SW 1271 (cell line): ENCODE measurements at places on chromosomes 5 and 9.

GRCh38 chr9:68979538-68980314 lies 34.2 kb downstream of the PRKACG start:
- DNase-seq, result no peak

DNA sequence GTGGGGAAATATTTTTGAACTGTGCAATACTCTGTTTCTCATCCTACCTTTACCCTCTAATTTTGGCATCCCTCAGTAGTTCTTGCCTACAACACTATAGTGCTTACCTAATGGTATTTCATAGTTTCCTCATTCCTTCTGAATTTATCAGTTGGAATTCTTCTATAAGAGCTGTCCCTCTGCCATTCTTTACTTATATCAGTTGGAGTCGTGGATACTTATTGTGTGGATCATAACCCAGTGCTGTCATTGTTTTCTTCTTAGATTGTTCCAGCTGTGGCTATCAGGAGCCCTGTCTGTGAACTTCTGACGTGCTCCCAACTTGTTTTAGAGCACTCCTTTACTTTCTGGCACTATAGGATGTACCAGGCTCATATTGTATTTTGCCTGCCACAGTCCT lies 146.1 kb upstream of the OTULINL start:
- no peak for DNase-seq

DNA sequence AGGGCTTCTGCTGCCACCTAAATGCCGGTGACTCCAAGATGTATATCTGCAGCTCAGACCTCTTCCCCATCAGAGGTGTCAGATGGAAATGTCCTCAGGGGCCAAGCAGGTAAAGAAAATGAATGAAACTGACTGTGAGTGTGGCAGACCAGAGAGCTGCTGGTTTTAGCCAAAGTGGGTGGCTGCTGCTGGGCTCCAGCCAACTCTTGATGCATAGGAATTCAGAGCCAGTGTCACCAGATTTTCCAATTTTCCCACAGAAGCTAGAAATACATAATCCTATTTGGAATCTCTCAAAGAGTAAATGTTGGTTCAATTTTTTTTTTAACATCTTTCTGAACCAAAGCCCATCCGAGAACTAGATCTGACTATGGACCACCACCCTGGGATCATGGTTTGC lies 161.2 kb upstream of the SPRY4 start:
- DNase-seq, result no peak

GRCh38 chr5:139180850-139181249 lies 17.3 kb downstream of the SIL1 start:
- DNase-seq, result no peak

DNA sequence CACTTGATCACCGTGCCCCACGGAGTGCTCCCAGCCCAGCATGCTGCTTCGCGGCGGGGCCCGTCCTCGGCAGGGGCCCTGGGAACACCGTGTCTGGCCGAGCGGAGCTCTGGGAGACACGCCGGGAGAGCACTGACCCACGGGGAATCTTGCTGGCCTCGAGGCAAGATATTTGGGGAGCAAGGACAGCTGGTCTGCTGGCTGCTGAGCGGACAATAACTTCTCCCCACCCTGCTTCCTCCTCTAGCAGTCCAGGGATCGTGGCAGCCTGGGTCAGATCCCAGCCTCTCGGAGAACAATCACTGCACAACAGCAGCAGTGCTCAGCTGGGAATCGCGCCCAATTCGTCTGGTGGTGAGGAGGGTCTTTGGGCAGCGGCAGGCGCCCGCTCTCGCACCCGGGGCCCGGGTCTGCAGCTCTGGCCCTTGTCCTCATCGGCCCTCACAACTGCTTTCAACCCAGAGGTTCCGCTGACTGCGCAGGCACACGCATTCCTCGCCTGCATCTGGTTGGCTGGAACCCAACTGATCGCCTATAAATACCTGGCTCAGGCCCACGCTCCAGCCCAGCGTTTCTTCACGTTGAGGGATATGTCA lies 43.4 kb downstream of the DBH start:
- DNase-seq, result no peak
